ENCODE measurements at places on chromosomes 1 and 21. TPM values are rescaled to one million over a fixed set of nuclear protein-coding genes. Genes with fewer than 3 reads are reported as not detected.

GRCh38 chr1:68521286-68521685, 24.4 kb upstream of the DEPDC1 start:
- no peak for DNase-seq

DNA sequence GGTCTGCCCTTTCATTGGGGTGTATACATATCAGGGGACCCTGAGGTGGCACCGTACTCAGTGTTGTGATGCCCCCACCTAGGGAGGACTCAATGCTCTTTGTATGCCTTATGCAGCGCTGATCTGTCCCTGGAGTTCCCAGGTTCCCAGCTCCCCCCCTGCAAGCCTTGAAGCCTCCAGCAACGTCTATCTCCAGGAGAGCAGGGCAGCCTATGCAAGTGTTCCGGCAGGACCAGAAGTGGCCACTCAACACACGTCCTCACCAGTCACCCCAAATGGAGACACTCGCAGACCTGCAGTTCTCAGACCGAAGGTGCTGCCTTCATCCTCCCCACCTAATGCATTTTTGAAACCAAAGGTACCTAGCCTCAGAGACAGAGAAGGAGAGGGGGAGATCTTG, 25.2 kb upstream of the CNTN2 start:
- DNase-seq, result no peak

GRCh38 chr1:173549813-173550212, 53.1 kb downstream of the SLC9C2 start:
- DNase-seq, result no peak

The UBXN10 gene
- 0.18 TPM for polyA plus RNA-seq

The ELF3 gene
- 50.6 TPM for polyA plus RNA-seq

All from aorta (tissue), 5 donors.